SJCRH30 (cell line): ENCODE measurements at places on chromosomes 3 and 15. TPM values are rescaled to one million over a fixed set of nuclear protein-coding genes. Genes with fewer than 3 reads are reported as not detected.

DNA sequence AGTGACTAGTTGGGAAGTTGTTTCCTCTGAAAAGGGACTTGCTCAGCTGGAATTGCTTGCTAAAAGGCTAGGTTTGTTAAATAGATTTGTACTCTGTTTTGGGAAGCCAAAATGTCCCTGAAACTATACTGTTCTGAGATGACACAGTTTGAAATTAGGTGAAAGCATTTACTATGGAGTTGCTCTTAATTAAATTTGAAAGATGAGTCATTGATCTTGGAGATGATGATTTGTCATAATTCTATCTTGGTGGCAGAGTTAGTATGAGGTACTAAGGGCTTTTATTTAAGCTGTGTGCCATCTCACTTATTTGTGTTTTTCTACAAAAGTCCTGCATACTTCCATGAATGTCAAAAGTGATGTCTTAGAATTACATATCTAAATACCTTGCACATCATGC, 320.9 kb downstream of the PTPRG start:
- H3K4me1 ChIP-seq, result peaks cover 5% of the 10 kb centered on the region
- no peak overlapping the region for H3K27ac ChIP-seq
- H3K4me3 ChIP-seq, result no peak overlapping the region
- no peaks in the 10 kb centered on the region for H3K36me3 ChIP-seq

- no peak for DNase-seq
- H3K27me3 ChIP-seq, result no peaks in the 10 kb centered on the region
- no peaks in the 10 kb centered on the region for H3K36me3 ChIP-seq
- H3K27ac ChIP-seq, result no peak overlapping the region
- H3K4me3 ChIP-seq, result no peak overlapping the region
- H3K4me1 ChIP-seq, result peaks cover 82% of the 10 kb centered on the region
These were observed 82.6 kb downstream of the RPLP1 start for GRCh38 chr15:69535101-69535638.

DNA sequence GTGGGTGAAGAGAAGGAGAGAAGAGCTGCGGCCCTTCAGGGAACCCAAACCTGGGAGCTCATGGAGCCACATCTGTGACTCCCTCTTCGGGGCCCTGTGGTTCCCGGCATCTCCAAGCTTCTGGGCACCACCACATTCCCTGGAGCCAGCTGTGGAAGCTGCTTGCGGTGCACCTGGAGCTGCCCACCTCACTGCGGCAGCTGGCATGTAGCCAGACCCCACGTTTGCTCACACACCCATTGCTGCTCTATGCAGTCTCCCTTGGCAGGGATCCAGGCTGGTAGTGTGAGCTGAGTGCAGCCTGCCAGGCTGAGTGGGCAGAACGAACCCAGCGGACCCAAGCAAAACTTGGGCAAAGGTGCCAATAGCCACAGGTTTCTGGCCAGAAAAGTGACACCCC, 16.8 kb upstream of the PLA2G4E start:
- H3K4me3 ChIP-seq, result no peak overlapping the region
- no peak overlapping the region for H3K27ac ChIP-seq
- peak; percentile 32 for DNase-seq
- H3K4me1 ChIP-seq, result no peaks in the 10 kb centered on the region

GRCh38 chr15:28952666-28953491, 67.1 kb downstream of the APBA2 start:
- no peaks in the 10 kb centered on the region for H3K27me3 ChIP-seq
- no peaks in the 10 kb centered on the region for H3K36me3 ChIP-seq
- H3K27ac ChIP-seq, result no peak overlapping the region
- H3K4me1 ChIP-seq, result peaks cover 38% of the 10 kb centered on the region
- peak; percentile 68 for DNase-seq

- DNase-seq, result no peak
- no peaks in the 10 kb centered on the region for H3K27me3 ChIP-seq
- H3K27ac ChIP-seq, result no peak overlapping the region
- 0 out of 2 replicates have a peak, but pooled peaks cover 4% of the 10 kb centered on the region for H3K4me1 ChIP-seq
These were observed 372.6 kb downstream of the NR2F2 start for GRCh38 chr15:96703091-96703490.

GRCh38 chr15:59847968-59848367, 156.1 kb upstream of the FOXB1 start:
- H3K27me3 ChIP-seq, result no peaks in the 10 kb centered on the region
- H3K4me1 ChIP-seq, result peaks cover 54% of the 10 kb centered on the region
- H3K36me3 ChIP-seq, result no peaks in the 10 kb centered on the region

DNA sequence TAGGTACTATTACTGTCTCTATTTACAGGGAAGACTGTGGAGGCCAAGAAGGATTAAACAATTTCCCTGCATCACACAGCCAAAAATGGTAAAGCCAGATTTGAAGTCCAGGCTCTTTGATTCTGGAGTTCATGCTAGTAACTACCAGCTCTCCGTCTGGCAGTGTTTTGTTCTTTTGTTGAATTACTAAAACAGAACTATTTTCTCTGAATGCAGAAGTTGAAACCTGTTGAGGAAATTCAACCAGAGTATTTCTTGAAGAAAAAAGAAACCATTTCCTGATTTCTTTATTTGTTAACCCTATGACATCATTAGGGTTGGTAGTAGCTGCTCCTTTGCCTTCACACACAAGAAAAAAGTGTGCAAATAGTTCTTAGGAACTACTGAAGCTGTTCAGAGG, 34.3 kb downstream of the CRTC3 start:
- H3K4me1 ChIP-seq, result no peaks in the 10 kb centered on the region
- DNase-seq, result no peak
- no peak overlapping the region for H3K4me3 ChIP-seq

GRCh38 chr3:53255775-53256703, at the start of gene TKT:
TSS of gene TKT (minus strand) at chr3:53256022. CDS start at chr3:53255942, 80 bp downstream.
- peak within 1 kb of the TSS; percentile 62 for H3K27ac ChIP-seq
- peak within 1 kb of the TSS; percentile 86 for H3K4me3 ChIP-seq
- no peaks in the 10 kb centered on the region for H3K27me3 ChIP-seq
- no peaks in the 10 kb centered on the region for H3K36me3 ChIP-seq
- DNase-seq, result peak; percentile 84

DNA sequence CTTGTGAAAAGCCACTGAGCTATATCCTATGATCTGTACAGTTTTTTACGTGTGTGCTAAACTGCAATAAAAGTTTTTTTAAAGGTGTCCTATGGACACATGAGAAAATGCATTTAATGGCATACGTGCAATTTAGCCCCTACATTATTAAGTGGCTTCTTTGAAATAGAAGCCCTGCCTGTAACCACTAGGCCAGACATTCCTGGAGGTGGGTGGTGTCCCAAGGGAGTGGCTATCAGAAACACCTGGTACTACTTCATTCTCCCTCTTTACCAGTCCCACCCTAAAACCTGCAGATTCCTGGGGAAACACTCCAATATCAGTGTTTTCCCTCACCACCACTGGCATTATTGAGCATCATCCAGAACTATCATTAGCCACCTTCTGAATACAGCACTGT, 100.0 kb downstream of the OXNAD1 start:
- H3K27ac ChIP-seq, result no peak overlapping the region
- no peaks in the 10 kb centered on the region; the same call in 1 of the 2 replicates for H3K36me3 ChIP-seq
- no peaks in the 10 kb centered on the region for H3K4me1 ChIP-seq
- no peak for DNase-seq
- no peaks in the 10 kb centered on the region for H3K27me3 ChIP-seq

DNA sequence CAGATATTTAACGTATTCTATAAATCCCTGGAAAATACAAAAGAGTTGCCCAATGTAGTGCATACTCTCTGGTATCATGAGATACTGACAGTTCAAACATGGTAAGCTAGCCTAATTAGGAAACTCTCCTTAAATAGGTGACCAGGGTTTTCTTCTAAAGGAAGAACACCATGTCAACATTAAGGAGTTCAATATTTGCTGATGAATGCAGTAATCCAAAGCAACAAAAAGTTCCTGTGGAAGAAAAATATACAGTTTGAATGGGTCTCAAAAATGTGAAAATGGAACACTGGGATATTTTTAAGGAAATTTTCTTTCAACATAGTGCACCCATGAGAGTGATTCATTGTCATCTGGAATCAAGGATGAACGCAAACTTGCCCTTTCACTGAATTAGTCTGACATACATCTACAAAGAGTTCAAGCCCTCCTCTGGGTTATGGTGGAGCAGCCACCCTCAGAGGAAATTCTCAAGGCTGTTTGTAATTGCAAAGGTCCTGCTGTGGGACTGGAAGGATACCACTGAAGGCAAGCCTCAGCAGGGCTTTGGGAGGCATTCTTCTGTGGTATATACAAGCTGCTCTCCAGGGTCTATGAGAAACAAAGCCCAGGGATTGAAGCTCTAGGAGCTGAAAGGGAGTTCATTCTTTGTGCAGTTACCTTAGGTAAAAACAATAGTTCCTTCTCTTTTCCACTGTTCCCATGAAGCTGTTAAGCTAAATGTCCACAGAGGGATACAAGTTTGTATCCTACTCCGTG, 700.3 kb downstream of the TUSC7 start:
- no peaks in the 10 kb centered on the region for H3K36me3 ChIP-seq
- H3K4me3 ChIP-seq, result no peak overlapping the region
- no peak overlapping the region for H3K27ac ChIP-seq
- H3K4me1 ChIP-seq, result no peaks in the 10 kb centered on the region
- H3K27me3 ChIP-seq, result no peaks in the 10 kb centered on the region

- peaks cover 4% of the 10 kb centered on the region; the same call in 1 of the 2 replicates for H3K4me1 ChIP-seq
- H3K27ac ChIP-seq, result no peak overlapping the region
- DNase-seq, result no peak
- H3K4me3 ChIP-seq, result no peak overlapping the region
- H3K36me3 ChIP-seq, result no peaks in the 10 kb centered on the region
These were observed 29.2 kb upstream of the SFMBT1 start for GRCh38 chr3:53074761-53075742.

- no peak overlapping the region for H3K4me3 ChIP-seq
- DNase-seq, result no peak
These were observed 4.9 kb downstream of the CCDC33 start for GRCh38 chr15:74240897-74241614.

GRCh38 chr3:104855702-104856101, 511.0 kb upstream of the ALCAM start:
- no peaks in the 10 kb centered on the region for H3K4me1 ChIP-seq
- no peak overlapping the region for H3K27ac ChIP-seq
- DNase-seq, result no peak
- no peaks in the 10 kb centered on the region for H3K27me3 ChIP-seq
- H3K36me3 ChIP-seq, result no peaks in the 10 kb centered on the region
- no peak overlapping the region for H3K4me3 ChIP-seq

GRCh38 chr15:72970933-72971760, 81.1 kb upstream of the NEO1 start:
- no peak for DNase-seq
- H3K4me3 ChIP-seq, result no peak overlapping the region
- peaks cover 2% of the 10 kb centered on the region; the same call in 1 of the 2 replicates for H3K27me3 ChIP-seq
- no peaks in the 10 kb centered on the region for H3K4me1 ChIP-seq
- no peak overlapping the region for H3K27ac ChIP-seq

GRCh38 chr15:69067296-69067695, 52.8 kb downstream of the NOX5 start:
- no peaks in the 10 kb centered on the region for H3K36me3 ChIP-seq
- H3K4me1 ChIP-seq, result no peaks in the 10 kb centered on the region
- no peak overlapping the region for H3K4me3 ChIP-seq

DNA sequence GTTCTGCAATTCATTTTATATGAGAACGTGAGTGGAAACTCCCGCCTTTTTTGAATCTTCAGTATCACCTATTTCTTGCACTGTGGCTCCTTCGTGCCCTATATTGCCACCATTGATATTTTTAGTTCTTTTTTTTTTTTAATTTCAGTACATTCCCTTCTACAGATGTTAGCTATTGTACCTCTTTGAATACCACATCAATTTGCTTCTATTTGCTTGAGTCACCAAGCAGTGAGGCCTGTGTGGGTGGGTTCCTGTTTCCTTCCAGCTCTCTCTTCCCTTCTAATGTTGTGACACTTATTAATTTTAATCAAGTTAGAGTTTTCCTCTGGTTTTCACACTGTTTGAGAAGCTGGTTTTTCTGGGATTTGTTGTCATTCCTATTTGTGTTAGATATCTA, 8.7 kb downstream of the HACD2 start:
- no peak for DNase-seq
- no peak overlapping the region for H3K4me3 ChIP-seq
- H3K4me1 ChIP-seq, result peaks cover 8% of the 10 kb centered on the region
- H3K27ac ChIP-seq, result no peak overlapping the region
- H3K36me3 ChIP-seq, result peaks cover 26% of the 10 kb centered on the region

DNA sequence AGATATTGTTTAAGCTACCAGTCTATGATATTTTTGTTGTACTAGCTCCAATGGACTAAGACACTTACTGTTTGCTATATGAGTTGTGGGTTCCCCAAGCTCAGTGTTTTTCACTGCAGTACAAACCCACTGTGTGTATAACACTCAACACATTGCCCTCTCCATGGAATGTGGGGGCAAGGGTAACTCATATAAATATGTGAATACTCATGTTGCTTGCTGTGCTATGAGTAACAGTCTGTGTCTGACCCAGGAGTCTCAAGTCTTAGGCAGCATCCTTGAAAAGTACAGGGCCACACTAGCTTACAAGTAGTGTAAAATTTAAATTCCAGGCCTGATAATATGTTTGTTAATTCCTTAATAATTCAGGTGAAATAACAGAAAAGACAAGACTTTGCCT, 22.5 kb upstream of the CNTN3 start:
- no peak overlapping the region for H3K4me3 ChIP-seq
- no peaks in the 10 kb centered on the region for H3K27me3 ChIP-seq
- no peak overlapping the region for H3K27ac ChIP-seq
- H3K4me1 ChIP-seq, result no peaks in the 10 kb centered on the region
- H3K36me3 ChIP-seq, result no peaks in the 10 kb centered on the region

DNA sequence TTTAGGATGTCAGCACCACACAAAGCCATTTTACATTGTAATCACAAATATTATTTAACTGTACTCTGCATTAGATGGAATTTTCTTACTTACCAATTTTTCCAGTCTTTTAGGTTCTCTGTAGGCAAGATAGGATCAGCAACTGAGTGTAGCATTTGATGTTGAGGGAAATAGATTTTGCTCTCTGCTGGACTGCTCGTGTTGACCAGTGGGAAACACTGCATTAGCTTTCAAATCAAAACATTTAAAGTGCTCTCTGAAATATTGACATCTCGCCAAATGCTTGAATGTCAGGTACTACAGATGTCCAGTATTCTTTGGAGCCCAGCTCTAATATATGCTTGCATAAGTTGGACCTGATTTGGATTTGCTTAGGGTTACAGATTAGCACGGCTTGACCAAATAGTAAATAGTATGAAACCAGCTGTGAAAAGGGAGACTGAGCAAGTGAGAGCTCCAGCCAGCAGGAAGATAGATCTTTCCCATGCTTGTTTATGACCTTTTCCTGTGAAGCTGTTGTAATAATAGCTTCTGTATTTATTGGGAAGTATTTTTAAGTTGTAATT, 29.5 kb downstream of the P2RY14 start:
- no peaks in the 10 kb centered on the region for H3K4me1 ChIP-seq
- no peaks in the 10 kb centered on the region for H3K36me3 ChIP-seq
- no peak overlapping the region for H3K27ac ChIP-seq
- no peak overlapping the region for H3K4me3 ChIP-seq
- H3K27me3 ChIP-seq, result no peaks in the 10 kb centered on the region
- DNase-seq, result no peak

Gene B3GNT5
- total RNA-seq, result 16.5 and 19.7 TPM in 2 replicates

Gene CHRD
- total RNA-seq, result 8.2 and 9.0 TPM in 2 replicates

Gene CYP1A1
- total RNA-seq, result not detected in 2 replicates

Gene RTF1
- total RNA-seq, result 49.8 and 53.9 TPM in 2 replicates

Gene CPNE9
- 0.06 TPM in 1 of 2 replicates, not detected in the other for total RNA-seq

Gene SLCO2A1
- not detected in 2 replicates for total RNA-seq

Gene SLC7A14
- not detected in 2 replicates for total RNA-seq

Gene ADAMTSL3
- 0.05 and 0.22 TPM in 2 replicates for total RNA-seq

Gene KBTBD13
- total RNA-seq, result 0.08 and 0.15 TPM in 2 replicates

Gene TM6SF1
- total RNA-seq, result 4.1 and 5.4 TPM in 2 replicates

Gene ZNF710
- 6.3 and 8.5 TPM in 2 replicates for total RNA-seq
